ENCODE measurements at places on chromosomes 12 and 14.

GRCh38 chr12:101599311-101599710 lies 4.5 kb downstream of the MYBPC1 start:
- DNase-seq: no peak

- no peak for DNase-seq
Measured at GRCh38 chr12:115801871-115802270, 475.6 kb downstream of the MED13L start.

GRCh38 chr14:84750763-84751554 lies 779.0 kb upstream of the FLRT2 start:
- DNase-seq: no peak

DNA sequence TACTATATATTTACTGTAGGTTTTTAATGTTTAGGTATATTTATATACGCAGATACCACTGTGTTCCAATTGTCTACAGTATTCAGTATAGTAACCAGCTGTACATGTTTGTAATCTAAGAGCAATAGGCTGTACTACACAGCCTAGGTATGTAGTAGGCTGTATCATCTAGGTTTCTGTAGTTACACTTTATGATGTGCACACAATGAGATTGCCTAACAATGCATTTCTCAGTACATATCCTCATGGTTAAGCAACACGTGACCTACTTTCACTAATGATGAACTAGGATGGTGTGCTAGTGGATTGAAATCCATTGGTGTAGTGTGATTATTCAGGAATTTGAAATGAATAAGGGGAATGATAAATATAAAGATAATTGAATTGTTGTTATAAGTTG lies 77.7 kb downstream of the ETNK1 start:
- no peak for DNase-seq

DNA sequence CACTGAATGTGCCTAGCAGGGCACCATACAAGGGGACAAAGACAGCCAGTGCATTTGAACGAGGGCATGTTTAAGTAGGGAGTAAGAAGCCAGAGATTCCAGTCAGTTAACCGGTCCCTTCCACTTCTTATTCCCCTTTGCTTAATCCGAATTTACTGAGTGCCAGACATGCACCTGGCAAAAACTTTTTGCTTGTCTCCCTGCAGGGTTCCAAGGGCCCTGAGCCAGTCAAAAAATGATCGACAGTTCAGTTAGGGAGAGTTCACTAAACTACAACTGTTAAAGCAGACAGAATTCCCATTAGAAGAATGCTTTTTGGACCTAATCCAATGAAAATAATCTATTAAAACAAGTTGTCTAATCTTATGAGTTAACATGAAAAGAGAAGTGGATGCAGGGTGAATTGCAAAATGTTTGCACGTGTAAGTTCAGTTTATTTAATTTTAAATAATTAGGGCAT lies 193.8 kb downstream of the TMTC2 start:
- DNase-seq: no peak

DNA sequence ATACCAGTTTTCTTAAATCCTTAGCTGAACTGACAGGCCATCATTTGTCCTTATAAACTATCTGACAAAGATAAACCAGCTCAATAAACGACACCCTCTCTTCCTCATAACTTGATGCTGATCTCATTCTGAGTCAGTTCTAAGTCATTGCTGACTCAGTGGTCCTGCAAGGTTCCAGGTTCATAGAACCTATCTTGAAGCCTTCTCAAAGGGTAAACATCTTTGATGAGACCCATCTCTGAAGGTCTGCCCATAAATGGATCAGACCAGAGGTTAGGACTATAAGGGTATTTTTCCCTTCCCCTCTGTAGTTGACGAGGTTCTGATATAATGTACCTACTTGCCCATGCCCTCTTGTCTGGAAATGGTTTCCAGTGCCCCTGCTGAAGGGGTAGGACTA lies 11.9 kb downstream of the NAA25 start:
- DNase-seq: no peak

- no peak for DNase-seq
Measured at GRCh38 chr14:33186656-33187055, 248.0 kb downstream of the NPAS3 start.

- no peak for DNase-seq
Measured at GRCh38 chr14:98580131-98580678, 691.8 kb downstream of the BCL11B start.

GRCh38 chr14:100691395-100692056 lies 35.2 kb upstream of the DLK1 start:
- no peak for DNase-seq

GRCh38 chr12:39587225-39587624 lies 32.4 kb downstream of the ABCD2 start:
- no peak for DNase-seq

- no peak for DNase-seq
Measured at GRCh38 chr12:32895688-32896431, 717 bp downstream of the PKP2 start.
